Peyer's patch (tissue), 4 donors: ENCODE measurements at places on chromosomes 3 and 15. TPM values are rescaled to one million over a fixed set of nuclear protein-coding genes. Genes with fewer than 3 reads are reported as not detected.

Gene CHRNB4
- total RNA-seq = not detected

- no peak for DNase-seq
Measured at GRCh38 chr3:44248152-44248551, 6.5 kb downstream of the TOPAZ1 start.

Gene ALDH1A3
- total RNA-seq = 14.0 TPM

- no peak for DNase-seq
Measured at GRCh38 chr3:128544190-128544589, 51.2 kb upstream of the GATA2 start.

Gene ADAMTS7
- total RNA-seq = 24.8 TPM

Gene PYGO1
- total RNA-seq = 0.85 TPM

Gene NEK10
- total RNA-seq = 5.8 TPM
